ENCODE measurements at places on chromosomes 7 and 10.

DNA sequence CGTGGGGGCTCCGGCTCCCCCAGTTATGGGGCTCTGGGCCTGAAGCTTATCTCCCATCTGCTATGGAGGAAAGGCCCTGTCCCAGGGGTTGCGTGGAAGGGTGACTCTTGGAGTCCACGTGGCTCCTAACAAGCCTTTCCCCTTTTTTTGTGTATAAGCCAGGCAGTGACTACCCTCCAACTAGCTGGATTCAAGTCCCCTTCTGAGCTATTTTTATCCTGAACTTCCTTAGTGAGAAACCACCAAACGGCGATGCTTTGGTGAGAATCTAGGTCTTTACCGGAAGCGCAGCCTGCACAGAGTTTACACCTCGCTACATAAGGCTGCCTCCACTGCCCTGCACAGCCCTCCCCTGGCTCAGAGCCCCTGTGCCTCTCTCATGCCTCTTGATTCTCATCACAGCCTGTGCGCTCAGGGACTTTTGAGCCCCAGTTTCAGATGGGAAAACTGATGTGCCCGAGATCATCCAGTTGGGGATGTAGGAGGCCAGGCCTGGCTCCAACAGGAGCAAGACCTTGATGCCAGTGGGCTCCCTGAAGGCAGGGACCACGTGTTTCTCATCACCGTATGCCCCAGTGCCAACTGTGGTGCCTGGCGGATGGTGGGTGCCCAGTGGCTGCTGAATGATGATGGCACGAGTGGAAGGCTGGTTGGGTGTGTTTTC, 102.3 kb upstream of the PPIF start:
- no peak for DNase-seq

- no peak for DNase-seq
Measured at GRCh38 chr10:128297709-128298378, 171.6 kb upstream of the MKI67 start.

DNA sequence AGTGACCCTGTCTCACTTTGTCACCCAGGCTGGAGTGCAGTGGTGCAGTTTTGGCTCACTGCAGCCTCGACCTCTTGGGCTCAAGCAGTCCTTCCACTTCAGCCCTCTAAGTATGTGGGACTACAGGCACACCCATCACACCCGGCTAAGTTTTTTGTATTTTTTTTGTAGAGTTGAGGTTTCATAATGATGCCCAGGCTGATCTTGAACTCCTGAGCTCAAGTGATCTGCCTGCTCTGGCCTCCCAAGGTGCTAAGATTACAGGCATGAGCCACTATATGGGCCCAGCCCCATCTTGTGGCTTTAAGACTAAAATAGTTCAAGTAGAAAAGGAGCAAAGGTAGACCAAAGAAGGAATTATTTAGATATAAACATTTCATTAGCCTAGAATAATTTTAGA, 65.5 kb downstream of the MLLT10 start:
- no peak for DNase-seq

- no peak for DNase-seq
Measured at GRCh38 chr7:16463949-16464715, 1.4 kb downstream of the SOSTDC1 start.

DNA sequence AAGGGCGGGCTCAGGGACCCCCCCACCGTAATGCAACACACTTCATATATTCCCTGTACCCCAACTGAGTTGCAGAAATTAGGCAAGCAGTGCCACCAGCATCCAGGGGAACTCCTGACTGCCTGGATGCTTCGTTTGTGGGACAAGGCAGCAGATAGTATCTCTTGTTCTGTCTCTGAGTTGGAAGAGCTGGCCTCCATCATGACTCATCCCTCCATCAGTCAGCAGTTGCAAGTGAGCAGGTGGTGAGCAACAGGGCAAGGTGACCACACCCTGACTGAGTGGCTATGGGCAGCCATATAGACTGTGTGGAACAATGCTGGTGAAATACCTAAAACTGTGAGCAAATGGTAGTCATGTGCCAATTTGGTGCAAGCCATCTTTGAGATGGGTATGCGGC, 22.8 kb upstream of the ADAMTS14 start:
- DNase-seq, result no peak

DNA sequence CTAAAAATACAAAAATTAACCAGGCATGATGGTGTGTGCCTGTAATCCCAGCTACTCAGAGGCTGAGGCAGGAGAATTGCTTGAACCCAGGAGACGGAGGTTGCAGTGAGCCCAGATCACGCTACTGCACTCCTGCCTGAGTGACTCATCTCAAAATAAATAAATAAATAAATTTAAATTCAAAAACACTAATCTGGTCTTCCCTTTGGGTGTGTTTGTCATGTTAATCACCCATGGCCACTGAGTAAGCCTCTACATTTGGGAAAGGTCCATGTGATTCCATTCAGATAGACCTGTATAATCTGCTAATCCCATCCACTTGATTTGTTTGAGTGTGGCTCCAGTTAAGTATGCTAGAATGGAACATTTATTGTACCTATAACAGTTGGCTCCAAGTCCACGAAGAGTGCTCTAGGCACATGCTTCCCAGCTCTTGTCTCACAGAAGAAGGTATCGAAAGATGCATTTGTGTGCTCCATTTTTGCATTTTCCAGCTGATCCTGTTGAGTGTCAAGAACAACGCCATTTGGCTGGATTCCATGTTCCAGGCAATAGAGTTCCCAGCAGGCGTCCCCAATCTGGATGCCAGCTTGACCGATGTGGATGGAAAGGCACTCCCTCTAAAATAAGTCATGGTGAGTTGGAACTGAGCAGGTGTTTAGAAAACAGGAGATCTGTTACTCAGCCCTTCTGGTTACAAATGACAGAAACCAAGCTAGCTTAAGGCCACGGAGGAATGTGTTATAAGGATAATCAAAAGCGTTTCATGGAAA, 4.0 kb downstream of the TUBAL3 start:
- no peak for DNase-seq
